A172 (cell line): ENCODE measurements at places on chromosomes 13 and 19. TPM values are rescaled to one million over a fixed set of nuclear protein-coding genes. Genes with fewer than 3 reads are reported as not detected.

DNA sequence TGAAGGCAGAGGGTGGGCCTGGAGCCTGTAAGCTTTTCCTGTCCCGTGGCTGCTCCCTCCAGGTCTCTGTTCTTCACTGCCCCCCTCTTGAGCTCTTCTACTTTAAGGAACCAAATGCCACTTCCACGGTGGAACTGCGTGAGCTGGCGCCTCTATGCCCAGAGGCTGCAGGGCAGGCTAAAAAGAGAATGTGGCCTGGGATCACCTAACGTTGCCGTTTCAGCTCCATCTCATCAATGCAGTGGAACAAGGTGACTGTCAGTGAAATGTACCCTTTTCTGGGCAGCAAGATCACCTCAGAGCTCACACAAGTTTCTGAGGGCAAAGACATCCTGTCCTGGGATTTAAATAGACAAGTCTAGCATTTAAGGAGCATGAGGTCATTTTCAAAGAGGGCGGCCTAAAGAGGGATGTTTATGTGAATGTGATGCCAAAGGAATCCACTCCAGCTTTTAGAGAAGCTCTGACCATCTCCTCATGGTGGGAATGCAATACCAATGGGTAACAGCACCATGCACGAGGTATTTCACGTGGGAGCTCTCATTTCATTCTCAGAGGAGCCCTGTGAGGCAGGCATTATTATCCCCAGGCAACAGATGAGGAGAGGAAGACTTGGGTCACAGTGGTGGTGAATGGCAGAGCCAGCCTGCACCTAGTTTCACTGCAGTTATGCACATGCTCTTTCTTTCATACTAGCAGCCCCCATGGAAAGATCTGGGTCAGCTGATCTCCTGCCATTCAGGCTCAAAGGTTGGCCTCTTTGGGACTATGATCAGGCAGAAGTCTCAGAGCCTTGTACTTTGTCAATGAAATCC, 39.3 kb downstream of the RGCC start:
- DNase-seq, result peak; percentile 12

DNA sequence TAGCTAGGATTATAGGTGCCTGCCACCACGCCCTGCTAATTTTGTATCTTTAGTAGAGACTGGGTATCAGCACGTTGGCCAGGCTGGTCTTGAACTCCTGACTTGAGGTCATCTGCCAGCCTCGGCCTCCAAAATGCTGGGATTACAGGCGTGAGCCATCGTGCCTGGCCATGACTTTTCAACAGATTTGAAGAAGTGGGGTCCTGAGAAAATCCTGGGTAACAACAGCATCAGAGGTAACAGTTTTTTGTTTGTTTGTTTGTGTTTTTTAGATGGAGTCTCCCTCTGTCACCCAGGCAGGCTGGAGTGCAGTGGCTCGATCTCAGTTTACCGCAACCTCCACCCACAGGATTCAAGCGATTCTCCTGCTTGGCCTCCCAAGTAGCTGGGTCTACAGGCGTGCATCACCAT, 3.7 kb downstream of the JUNB start:
- DNase-seq, result no peak

DNA sequence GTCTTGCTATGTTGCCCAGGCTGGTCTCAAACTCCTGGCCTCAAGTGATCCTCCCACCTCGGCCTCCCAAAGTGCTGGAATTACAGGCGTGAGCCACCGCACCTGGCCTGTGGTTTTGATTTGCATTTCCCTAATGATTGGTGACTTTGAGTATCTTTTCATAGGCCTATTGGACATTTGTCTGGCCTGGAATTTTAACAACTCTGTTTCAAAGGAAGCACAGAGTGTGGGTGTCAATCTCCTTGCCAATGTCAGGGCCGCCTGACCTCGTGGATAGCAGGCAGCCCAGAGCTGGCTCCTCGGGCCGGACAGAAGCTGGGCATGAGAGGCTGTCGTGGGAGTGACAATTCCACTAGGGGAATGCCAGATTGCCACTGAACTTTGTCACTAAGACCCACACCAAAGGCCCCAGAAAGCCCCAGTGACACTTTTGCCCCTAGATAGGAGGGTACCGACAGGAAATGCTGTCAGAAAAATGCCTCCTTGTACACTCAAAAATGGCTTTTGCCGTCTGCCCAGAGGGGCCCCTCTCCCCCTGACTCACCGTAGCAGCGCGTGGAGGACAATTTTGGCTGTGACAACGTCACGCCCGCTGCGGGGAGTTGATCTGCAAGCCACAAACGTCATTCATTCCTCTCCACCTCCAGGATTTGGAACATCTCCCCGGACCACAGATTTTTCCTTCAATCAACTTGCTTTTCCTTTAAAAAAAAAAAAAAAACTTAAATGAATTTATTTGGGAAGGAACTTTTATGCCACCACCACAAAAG, 11.7 kb upstream of the ADGRE5 start:
- DNase-seq, result no peak

GRCh38 chr13:24242100-24242499, 67.3 kb upstream of the C1QTNF9 start:
- no peak for DNase-seq

The SIGLEC11 gene
- total RNA-seq, result not detected in 2 replicates

DNA sequence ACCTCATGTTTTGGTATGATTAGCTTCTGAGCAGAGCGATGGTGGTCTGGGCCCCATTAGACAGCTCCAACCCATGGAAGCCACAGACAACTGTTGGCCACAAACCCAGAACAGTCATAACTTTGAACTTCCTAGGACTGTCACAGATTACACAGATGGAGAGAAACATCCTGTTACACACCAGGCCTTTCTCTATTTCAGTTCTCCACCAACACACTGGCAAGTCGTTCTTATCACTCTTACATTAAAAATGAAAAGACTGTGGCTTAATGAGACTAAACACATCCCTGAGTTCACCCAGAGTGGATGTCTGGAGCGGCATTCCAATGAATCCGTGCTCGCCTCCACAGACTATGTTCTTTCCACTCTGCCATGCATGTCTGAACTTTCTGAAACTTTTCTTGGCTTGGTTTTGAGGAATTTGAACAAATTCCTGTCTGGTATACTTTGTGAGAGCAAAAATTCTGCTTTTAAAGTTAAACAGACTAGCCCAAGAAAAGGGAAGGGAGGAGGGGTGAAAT, 109.1 kb downstream of the NALCN start:
- DNase-seq, result no peak

- no peak for DNase-seq
These were observed 408.4 kb downstream of the SPRY2 start for GRCh38 chr13:79932556-79932955.

DNA sequence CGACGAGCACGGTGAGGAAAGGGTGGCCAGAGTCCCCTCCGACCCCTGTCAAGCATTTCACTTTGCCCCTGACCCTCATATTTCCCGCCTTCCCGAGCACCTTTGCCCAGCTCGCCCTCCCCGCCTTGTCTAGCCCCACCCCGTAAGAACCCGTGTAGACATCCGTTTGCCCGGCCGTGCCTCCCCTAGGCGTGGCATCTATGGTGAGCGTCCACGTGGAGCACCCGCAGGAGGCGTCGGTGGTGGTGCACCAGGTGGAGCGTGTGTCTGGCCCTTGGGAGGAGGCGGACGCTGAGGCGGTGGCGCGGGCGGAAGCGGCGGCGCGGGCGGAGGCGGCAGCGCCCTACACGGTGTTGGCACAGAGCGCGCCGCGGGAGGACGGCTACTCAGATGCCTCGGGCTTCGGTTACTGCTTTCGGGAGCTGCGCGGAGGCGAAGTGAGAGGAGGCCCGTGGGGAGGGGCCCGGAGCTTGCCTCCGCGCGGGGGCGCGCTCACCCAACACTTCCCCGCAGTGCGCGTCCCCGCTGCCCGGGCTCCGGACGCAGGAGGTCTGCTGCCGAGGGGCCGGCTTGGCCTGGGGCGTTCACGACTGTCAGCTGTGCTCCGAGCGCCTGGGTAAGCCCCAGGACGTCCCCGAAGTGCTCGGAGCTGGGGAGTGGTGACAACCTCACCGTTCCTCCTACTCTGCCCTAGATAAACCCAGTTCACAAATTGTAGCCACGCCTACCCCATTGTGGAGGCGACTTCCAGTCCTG, 4.2 kb downstream of the LTBP4 start:
- DNase-seq, result peak; percentile 82

- no peak for DNase-seq
These were observed 6.1 kb downstream of the RPS9 start for GRCh38 chr19:54206831-54207177.

DNA sequence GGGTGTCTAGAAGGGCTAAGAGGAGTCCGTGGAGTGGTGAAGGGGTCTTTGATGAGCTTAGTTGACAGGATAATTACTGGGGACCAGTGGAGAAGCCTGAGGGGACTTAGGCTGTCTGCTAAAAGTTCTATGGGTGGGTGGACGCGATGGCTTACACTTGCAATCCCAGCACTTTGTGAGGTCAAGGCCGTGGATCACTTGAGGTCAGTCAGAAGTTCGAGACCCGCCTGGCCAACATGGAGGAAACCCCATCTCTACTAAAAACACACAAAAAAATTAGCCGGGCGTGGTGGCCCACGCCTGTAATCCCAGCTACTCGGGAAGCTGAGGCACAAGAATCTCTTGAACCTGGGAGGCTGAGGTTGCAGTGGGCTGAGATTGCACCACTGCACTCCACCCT, 2.8 kb upstream of the GSK3A start:
- DNase-seq, result no peak

- no peak for DNase-seq
These were observed 239.6 kb downstream of the LHFPL6 start for GRCh38 chr13:39363382-39363772.

- DNase-seq, result no peak
These were observed 46.0 kb upstream of the PCDH8 start for GRCh38 chr13:52894413-52894812.

The IFNL3 gene
- not detected in 2 replicates for total RNA-seq

GRCh38 chr19:46380690-46381089, 32.7 kb downstream of the CCDC8 start:
- DNase-seq, result no peak

The ZIC2 gene
- 4.7 and 5.5 TPM in 2 replicates for total RNA-seq

DNA sequence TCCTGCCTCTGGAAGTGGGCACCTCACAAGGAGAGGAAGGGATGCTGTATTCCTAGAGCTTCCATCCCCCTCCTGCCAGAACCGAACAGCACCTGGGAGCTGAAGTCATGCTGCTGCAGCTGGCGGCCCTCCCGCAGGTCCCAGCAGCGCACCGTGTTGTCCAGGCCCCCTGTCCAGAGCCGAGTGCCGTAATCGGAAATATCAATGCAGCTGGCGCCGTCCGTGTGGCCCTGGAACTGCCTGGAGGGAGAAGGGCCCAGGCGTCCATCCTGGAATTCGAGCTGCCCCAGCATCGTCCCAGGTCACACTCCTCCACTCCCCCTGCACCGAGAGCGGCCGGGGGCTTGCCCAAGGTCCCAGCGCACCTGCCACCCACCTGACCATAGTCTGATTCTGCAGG, 23.7 kb downstream of the TLE2 start:
- DNase-seq, result no peak

GRCh38 chr19:16872728-16873127, 16.1 kb upstream of the F2RL3 start:
- no peak for DNase-seq

The SLC1A6 gene
- total RNA-seq, result not detected in 2 replicates

- no peak for DNase-seq
These were observed 2.1 kb upstream of the PNPLA6 start for GRCh38 chr19:7533281-7533885.

The TMEM221 gene
- 0.07 TPM in 1 of 2 replicates, not detected in the other for total RNA-seq

The NCCRP1 gene
- not detected in 2 replicates for total RNA-seq

DNA sequence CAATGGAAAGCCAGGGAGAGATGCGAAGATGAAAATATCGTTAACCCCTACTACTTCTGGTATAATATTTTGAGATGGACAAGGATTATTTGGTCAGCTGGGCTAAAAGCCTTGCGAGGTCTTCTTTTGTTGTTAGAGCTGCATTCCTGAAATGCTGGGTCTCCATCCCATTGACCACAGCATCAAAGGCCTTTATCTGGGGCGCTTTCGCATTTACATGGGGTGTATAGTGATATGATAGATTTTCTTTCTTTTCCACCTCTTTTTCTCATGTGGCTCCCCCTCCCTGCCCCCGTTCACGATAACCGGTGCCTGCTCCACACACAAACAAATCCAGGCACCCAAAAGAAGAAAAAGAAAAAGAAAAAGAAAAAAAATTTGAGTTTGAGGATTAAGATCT, 77.5 kb downstream of the ZNF536 start:
- no peak for DNase-seq

GRCh38 chr19:7545904-7546303, 10.4 kb downstream of the PNPLA6 start:
- DNase-seq, result no peak
